Cardiac fibroblast (primary cell): ENCODE measurements at places on chromosomes 5 and 9.

DNA sequence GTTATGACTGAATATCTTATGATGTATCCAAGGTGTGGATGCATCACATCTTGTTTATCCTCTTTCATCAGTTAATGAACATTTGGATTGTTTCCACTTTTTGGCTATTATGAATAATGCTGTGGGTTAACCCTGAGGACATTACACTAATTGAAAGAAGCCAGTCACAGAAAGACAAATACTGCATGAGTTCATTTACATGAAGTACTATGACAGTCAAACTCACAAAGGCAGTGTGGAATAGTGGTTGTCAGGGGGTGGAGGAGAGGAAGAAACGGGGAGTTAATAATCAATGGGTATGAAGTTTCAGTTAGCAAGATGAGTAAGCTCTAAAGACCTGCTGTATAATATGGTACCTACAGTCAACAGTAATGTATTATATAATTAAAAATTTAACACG is 409.4 kb upstream of the CTNND2 start:
- no peak for DNase-seq

DNA sequence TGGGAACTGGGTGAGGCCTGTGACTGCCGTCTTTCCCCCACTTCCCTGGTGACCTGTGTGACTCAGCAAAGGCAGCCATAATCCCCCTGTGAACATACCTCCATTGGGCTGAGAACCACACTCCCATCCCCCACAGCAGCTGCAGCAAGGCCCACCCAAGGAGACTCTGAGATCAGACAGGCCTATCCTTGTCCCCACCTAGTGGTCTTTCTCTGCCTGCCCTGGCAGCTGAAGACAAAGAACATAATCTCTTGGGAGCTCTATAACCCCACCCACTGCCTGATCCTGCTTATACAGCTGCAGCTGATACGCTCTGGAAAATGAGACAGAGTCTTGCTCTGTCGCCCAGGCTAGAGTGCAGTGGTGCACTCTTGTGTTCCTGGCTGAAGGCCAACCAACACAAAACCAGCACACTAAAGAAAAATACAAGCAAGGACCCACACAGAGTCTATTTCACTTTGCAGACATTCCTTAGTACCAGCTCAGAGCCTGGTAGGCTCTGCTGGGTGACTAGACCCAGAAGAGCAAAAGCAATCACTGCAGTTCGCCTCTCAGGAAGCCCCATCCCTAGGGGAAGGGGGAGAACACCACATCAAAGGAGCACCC is 106.7 kb downstream of the MCTP1 start:
- peak; percentile 3 for DNase-seq

DNA sequence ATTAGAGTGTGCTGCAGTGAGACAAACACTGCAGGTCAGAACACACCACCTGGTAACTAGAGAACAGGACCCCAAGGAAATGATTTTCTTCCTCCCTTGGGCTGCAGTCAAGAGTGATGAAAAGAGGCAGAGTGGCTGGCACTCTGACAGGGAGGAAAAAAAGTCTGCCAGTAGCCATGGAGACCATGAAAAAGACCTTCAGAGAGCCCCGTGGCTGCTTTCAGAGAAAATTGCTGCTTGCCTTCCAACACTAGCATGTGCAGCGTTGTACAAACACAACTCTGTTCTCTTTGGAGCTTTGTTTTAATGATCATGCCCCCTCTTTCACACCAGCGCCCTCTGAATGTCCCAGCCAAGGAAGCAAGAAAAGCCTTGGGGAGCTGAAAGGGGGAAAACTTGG is 68.8 kb downstream of the ANKRD55 start:
- DNase-seq: peak; percentile 80

DNA sequence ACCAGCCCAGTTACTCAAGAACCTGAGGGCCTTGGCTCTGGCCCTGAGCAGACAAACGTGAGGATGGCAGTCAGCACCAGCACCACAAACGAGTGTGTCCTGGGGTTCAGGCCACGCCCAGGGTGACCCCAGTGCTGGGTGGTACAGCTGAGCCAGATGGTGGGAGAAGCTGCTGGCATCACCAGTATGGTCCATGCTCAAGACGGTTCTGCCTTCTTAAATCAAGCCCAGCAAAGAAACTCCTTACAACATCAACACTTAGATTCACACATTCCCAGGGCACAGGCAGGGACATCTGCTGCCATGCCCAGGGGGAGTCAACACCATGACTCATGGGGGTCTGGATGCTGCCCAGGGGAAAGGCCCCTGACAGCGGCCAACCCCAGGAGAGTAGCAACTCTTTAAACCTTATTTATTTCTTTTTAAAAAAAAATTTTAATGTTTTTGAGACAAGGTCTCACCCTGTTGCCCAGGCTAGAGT is 31.3 kb downstream of the IPPK start:
- DNase-seq: no peak

DNA sequence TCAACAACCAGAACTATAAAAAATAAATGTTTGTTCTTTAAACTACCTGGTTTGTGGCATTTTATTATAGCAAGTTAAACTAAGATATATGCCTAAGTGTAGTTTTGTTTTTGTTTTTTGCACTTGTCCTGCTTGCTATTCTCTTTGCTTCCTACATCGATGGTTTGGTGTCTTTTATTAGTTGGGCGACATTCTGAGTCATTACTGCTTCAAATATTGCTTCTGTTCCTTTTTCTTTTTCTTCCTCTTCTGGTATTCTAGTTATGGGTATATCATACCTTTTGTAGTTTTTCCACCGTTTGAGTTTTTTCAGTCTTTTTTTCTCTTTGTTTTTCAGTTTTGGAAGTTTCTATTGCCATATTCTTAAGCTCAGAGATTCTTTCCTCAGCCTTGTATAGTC is 86.9 kb downstream of the MACIR start:
- no peak for DNase-seq

DNA sequence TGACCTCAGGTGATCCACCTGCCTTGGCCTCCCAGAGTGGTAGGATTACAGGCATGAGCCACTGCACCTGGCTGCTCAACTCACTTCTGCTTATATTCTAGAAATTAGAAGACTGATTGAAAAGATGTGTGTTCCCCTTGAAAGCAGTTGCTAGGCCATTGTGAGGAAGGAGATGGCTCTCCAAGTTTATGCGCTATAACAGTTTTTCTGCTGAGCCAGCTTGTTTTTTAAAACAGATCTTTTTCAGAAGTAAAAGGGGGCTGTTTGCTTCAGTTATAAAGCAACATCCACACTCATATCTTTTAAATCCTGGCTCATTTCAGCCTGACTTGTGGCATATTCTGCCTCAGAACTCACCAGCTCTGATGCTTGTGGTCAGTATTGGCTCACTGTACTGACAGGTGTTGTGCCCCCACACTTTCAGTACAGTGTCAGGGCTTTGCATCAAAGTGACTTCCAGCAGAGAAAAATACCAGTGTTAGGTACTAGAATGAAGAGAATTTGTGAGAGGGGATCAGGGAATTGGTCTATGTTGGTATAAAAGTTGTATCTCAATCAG is 49.4 kb downstream of the NUP214 start:
- no peak for DNase-seq

DNA sequence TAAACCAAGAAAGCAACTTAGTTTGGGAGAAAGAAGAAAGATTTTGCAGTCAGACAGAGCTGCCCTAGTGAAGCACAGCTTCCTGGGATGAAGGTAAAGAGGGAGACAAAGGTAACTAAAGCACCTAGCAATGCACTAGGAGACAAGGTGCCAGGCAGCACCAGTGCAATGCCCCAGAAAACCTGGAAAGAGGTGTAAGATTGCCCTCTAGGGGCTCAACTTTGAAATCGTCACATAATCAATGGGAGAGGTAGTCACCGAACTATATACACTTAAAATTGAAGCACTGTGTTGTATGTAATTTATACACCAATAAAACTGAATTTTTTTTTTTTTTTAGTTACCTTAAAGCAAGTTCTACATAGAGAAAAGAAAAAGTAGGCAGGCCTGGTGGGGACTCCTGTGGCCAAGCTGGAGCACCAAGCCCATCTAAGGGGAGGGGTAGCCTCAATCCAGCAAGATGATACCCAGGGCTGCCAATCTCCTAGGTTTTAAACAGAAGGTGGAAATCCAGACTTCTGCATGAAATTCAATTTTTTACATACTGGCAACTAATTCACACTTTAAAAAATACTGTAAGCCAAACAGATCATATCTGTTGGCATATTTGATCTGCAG is 48.2 kb downstream of the CDK5RAP2 start:
- DNase-seq: peak; percentile 60
